Panc1 (cell line): ENCODE measurements at places on chromosomes 6 and 20.

DNA sequence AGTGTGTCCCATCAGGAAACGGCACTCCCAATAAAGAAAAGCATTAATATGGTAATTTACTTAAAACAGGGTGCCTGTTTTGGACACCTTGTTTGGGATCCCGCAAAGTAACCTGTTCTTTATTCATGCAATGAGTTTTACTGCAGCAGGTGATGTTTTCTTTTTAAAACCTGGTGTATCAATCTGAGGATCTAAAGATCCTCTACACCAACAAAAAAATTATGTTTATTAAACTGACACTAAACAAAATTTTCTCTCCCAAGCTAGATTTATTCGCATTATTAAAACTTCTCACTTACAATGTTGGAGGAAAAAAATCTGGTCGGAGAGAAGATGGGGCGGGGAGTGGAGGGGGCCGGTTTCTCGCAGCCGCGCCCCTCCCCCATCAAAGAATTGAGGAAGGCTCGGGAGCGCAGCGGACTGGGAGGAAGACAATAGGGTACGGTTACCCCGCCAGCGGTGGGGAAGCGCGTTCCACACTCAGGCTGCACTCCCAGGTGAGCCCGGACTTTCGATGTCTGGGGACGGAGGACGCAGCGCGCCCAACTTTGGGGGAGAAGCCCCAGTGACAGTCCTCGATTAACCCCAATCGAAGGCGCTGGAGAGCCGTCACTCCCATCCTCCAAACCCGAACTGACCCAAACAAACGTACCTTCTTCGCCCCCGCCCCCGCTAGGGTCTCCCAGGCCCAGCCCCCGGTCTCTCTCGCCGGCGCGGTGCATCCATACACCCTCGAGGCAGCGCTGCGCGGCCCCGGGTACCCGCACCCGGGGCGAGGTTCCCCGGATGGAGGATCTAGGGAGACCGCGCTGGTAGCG lies 1.3 kb downstream of the CD24 start:
- no peak for DNase-seq

GRCh38 chr20:44651684-44652423 lies at the start of gene ADA:
Gene ADA (minus strand): TSS chr20:44651699. CDS start chr20:44651607, 92 bp downstream.
- no peak for DNase-seq

GRCh38 chr20:21125072-21125848 lies 622 bp upstream of the KIZ start:
- DNase-seq, result peak; percentile 58

DNA sequence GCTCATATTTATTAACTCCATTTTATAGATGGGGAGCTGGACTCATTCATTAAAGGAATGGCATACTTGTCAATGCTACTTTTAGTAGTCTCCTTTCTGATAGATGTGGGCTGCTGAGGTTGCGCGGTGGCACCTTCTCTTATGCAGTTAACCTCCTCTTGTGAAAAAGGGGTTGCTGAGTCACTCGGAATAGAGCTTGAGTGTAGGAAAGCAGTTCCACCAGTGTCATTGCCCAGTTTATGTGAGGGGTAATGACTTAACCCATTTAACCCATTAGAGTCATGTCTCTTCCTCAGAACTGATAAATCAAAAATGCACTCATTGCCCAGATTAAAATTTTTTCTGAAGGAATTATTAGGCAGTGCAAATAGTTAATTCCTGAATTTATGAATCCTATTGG lies 6.3 kb downstream of the MAPK14 start:
- DNase-seq, result no peak

GRCh38 chr20:33677991-33678702 lies 3.9 kb upstream of the NECAB3 start:
- no peak for DNase-seq

- DNase-seq, result no peak
Measured at GRCh38 chr20:40599987-40600386, 89.0 kb downstream of the MAFB start.

DNA sequence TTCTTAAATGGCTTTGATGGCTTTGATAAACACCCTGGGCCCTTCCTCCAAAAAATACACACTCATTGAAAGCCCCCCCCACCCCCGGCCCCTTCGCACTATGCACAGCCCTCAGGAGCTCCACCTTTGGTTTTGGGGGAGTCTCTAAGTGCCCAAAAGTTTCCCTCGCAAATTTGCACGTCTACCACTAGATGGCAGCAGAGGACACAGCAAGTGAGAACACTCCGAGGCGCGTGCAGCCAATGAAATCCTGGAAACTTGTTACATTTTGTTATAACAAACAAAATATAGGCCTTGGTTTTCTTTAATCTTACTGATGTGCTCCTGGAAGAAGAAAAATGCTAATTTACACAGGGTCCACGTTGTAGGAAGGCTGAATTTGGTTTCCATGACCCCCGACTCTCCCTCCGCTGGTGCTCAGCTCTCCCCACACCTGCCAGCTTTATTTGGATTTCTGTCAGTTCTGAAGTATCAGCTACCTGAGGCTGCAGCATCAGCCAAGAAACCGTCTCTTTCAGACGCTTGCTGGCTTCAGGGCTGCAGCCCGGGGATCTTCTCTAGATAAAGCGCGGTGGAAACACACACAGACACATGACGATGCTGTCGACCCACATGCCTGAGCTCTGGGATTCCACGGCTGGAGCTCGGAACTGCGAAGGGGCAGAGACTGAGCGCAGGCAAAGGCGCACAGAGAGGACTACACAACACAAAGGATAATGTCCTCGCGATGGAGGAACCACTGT lies 148.3 kb upstream of the RPS6KA2 start:
- peak; percentile 47 for DNase-seq

- DNase-seq, result no peak
Measured at GRCh38 chr20:22663528-22664025, 79.2 kb upstream of the FOXA2 start.

- no peak for DNase-seq
Measured at GRCh38 chr6:137927777-137928218, 60.7 kb downstream of the TNFAIP3 start.

GRCh38 chr6:47379328-47379727 lies 69.6 kb upstream of the TNFRSF21 start:
- DNase-seq, result no peak

DNA sequence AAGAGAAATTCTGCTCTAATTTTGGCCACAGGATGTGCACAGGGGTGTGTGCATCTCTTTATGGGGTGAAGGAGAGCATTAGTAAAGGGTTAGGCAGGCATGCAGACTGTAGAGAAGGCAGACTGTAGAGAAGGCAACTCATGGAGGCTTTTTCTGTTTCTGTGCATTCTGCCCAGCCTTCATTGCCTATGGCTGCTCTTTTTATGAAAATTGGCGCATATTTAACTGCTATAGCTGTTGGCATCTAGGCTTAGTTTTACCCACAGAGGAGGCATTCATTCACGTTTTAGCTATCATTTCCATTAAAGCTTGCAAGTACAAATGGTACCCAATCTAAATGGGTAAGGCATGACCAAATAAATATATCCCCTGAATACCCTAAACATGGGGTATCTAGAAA lies 286.8 kb upstream of the ID4 start:
- DNase-seq, result no peak

- DNase-seq, result no peak
Measured at GRCh38 chr20:3786126-3786484, 435 bp downstream of the CENPB start.
